ENCODE measurements at places on chromosomes 7 and 10.

GRCh38 chr7:28942168-28942567 lies 16.0 kb downstream of the TRIL start:
- no peak for DNase-seq

- no peak for DNase-seq
These were observed 8.9 kb downstream of the GRID2IP start for GRCh38 chr7:6542368-6542767.

DNA sequence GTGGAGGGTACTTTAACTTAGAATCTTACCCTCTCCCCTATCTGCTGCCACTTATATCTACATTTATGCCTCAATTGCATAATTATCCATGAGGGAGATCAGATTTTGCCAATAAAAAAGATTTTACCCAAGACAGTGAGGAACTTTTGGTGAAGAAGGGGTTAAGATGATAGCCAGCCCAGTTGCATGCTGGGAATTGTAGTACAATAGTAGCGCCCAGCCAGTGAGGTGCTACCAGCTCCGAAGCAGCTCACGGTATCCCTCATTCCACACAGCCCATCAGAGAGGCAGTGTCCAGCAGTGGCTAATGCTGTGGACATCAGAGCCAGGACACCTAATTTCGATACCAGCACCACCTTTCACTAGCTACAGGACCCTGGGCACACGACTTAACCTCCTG lies 5.9 kb upstream of the LGI1 start:
- DNase-seq, result no peak

- DNase-seq, result no peak
These were observed 514 bp upstream of the CHAT start for GRCh38 chr10:49613165-49613881.

DNA sequence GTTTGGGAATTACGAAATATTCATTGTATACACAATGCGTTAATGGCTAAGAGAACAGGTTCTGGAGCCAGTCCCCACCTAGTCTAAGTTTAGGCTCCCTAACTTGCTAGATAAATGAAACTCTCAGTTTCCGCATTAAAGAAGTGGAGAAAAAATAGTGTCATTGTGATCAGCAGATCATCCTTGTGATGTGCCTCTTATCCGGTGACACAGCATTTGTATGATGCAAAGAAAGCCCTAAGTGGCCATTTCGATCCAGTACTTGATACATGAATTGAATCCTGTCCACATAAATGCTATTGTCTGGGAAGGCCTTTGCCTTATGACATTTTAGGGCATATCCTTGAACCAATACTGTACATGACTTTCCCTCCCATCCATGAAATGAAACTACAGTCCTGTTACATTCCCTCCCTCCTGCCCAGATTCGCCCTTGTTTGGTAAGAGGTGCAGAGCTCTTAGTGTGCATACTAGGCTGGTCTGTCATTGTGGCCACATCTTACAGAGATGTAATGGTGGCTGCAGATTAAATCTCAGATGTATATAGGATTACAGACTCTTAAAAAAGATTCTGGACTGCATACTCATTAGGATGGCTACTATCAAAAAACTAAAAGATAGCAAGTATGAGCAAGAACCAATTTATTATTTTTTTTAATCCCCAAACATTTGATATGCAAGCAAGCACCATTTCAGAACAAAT lies 80.9 kb downstream of the LRRC4 start:
- no peak for DNase-seq

DNA sequence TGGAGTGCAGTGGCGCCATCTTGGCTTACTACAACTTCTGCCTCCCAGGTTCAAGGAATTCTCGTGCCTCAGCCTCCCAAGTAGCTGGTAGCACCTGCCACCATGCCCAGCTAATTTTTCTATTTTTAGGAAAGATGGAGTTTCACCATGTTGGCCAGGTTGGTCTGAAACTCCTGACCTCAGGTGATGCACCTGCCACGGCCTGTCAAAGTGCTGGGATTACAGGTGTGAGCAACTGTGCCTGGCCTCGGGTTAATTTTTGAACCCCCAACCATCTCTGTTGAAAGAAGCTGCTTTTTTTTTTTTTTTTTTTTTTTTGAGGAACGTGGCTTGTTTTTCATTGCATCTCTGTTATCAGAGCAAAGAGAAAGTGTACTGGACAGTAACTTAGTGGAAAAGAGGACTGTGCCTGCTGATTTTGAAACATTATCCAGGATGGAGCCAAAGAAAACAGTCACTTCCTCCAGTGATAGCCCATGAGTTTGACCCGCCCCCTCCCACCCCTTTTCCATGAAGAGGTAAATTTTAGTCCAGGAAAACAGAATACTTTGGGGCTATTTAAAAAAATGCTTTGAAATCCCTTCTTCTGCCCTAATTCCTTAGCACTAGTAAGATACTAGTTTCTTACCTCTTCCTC lies 38.3 kb downstream of the WBP1L start:
- no peak for DNase-seq

- DNase-seq, result no peak
These were observed at the start of gene TEX47 for GRCh38 chr7:88795553-88795952. TSS of gene TEX47 (minus strand) at chr7:88795737. CDS start at chr7:88794942, 795 bp downstream.

- DNase-seq, result no peak
These were observed 65.8 kb upstream of the FRMD4A start for GRCh38 chr10:14396411-14397048.

DNA sequence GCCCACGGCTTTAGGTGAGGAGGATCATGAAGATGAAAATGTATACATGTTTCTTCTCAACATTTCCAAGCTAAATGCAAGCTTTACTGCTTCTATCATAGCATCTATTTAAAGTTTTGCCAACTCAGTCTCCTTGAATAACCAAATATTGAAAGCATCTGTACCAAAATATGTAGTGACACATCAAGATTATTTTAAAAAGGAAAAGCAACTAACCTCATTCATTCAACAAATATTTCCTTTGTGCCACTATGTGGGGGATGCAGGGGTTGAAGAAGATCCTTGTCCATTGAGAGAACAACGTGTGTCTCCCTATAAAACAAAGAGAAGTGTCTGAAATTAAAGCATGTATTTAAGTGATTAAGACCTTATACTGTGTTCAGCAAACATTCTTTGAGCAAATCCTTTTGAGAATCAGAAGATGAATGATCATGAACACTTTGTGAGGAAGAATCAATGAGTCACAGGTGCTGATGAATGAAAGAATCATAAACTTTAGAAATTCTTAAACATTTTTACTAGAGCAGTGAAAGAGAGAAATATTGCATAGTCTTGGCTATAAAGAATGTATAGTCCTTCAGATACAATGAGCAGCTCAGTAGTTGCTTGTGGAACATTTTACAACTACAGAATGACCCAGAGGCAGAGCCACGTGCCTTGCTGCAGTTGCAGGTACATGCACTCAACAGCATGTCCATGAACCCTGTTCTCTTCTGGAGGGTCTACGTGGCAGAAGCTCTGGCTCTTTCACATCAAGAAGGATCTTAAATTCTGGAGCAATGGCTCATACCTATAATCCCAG lies 13.9 kb downstream of the TAS2R60 start:
- DNase-seq, result no peak

- DNase-seq, result no peak
These were observed 161.6 kb upstream of the MKLN1 start for GRCh38 chr7:131166066-131166465.

DNA sequence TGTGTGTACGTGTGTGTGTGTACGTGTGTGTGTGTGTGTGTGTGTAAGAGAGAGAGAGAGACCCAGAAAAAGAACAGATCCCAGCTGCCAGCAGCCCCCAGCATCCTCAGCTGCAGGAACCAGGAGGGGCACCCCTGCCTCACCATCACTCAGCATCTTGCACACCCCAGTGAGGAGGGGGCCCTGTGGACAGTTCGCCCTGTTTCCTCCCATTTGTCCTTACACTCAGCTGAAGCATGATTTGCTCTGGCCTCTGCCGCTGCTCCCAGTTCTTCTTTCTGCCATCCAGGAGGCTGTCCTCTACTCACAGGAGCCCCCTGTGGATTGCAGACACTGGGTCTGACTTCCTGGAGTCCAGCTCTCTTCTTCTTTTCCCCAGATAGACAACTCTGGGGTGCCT lies 9.7 kb downstream of the GPR26 start:
- DNase-seq, result no peak

- DNase-seq, result no peak
These were observed 86.6 kb upstream of the CYTH3 start for GRCh38 chr7:6359021-6359420.

DNA sequence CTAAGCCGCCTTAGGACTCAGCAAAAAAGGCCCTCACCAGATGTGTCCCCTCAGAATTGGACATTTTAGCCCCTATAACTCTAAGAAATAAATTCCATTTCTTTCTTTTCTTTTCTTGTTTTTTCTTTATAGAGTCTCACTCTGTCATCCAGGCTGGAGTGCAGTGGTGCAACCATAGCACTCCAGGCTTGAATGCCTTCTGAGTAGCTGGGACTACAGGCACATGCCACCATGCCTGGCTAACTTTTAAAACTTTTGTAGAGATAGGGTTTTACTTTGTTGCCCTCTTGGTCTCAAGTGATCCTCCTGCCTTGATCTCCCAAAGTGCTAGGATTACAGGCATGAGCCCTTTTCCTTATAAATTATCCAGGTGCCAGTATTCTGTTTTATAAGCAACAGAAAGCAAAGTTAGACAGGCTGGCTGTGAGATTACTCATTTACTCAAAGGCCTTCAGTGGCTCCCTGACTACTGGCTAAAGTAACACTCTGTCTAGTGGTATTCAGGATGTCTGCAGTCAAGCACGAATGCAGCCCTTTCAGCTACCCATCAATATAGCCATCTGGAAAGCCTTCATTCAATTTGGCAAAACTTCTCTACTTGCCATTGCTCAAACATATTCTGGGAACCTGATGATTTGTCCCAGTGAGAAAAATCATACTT lies 128.6 kb downstream of the ICA1 start:
- no peak for DNase-seq

DNA sequence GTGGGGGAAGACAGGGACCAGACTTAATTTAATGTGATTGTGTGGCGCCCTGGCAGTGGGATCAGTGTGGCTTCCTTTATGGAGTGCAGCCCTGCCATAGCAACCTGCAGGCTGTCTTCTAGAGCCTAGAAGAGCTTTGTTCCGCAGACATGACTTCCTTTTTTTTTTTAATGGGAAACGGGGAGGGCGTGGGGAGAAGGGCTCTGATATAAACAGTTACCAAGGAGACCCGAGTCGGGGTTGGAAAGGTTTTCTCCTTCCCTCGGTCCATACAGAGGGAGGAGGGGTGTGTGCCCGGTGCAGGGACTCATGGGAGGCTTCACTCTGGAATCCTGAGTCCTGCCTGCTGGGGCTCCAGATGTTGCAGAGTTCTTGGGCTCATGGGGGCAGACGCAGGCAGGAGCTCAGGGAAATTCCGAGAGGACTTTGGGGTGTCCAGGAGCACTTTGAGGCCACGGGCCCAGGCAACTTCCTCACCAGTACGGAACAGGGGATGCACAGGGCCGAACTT lies 26.9 kb downstream of the TMEM120A start:
- no peak for DNase-seq

- DNase-seq, result no peak
These were observed 311.9 kb downstream of the TCERG1L start for GRCh38 chr10:130999376-131000202.

GRCh38 chr10:32237644-32238345 lies 109.2 kb downstream of the EPC1 start:
- no peak for DNase-seq

Data from sciatic nerve (tissue), 2 donors.